ENCODE measurements at places on chromosomes 2 and 18. TPM values are rescaled to one million over a fixed set of nuclear protein-coding genes. Genes with fewer than 3 reads are reported as not detected.

DNA sequence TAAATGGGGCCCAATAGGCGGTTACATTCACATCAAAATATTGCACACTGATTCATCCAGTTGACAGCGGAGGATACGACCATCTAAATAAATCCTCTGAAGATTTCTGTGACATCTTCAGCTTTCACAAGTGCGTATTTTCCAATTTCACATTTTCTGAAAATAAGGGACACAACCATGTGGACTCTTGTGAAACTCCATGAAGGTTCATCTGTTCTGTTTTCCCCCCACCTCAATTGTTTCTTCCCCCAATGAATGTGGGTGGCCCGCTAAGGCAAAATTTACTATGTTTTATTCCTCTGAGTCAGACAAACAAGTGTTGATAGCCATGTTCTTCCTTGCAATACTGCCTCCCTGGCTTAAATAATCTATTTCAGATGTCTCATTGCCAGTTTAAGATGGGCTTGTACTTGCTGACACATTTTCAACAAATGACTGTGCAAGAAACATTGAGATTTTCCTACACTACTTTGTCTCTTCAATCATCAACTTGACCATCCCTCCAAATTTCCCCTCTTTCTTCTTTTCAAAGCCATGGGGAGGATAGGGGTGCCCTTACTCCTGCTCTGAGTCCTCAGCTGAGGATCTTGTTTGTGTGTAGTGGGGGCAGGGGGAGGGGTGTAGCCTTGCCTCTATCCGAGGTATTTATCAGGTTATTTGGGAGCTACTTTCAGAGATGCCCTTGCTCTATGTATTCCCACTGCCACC, 78.2 kb downstream of the BCL11A start:
- no peaks in the 10 kb centered on the region for H3K36me3 ChIP-seq
- no peak overlapping the region for H3K27ac ChIP-seq
- H3K4me1 ChIP-seq: no peaks in the 10 kb centered on the region

GRCh38 chr18:12929477-12930083, 18.2 kb upstream of the SEH1L start:
- no peak overlapping the region for H3K4me3 ChIP-seq
- no peaks in the 10 kb centered on the region for H3K4me1 ChIP-seq
- no peaks in the 10 kb centered on the region for H3K27me3 ChIP-seq
- H3K27ac ChIP-seq: no peak overlapping the region

- H3K4me3 ChIP-seq: peak within 1 kb of the TSS; percentile 43
- peak within 1 kb of the TSS; percentile 86 for H3K27ac ChIP-seq
- peaks cover 15% of the 10 kb centered on the region for H3K4me1 ChIP-seq
- DNase-seq: no peak
- no peaks in the 10 kb centered on the region for H3K27me3 ChIP-seq
- H3K36me3 ChIP-seq: no peaks in the 10 kb centered on the region
Measured at GRCh38 chr2:287911-288757, at the start of gene ALKAL2. Gene ALKAL2 (minus strand): TSS chr2:288091. CDS start chr2:287835, 256 bp downstream.

- H3K27me3 ChIP-seq: no peaks in the 10 kb centered on the region
- DNase-seq: no peak
- H3K4me1 ChIP-seq: peaks cover 16% of the 10 kb centered on the region
Measured at GRCh38 chr2:239351687-239352086, 49.1 kb downstream of the HDAC4 start.

DNA sequence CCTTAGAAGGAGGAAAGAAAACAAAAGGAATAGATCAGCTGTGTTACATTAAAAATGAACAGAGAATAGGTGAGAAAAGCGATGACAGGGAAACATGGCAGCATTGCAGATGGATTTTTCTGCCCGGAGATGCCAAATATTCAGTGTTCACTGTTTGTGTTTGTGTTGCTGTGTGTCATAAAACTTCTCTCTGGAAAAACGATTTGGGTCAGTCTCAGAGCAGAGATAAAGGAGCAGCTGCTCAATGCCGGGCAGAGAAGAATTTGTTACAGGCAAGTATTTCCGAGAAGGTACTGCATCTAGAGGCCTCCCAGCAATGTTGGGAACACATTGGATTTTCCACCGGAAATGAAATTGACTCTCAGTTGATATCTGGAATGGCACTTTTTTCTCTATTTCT, 156.4 kb upstream of the KLHL14 start:
- H3K36me3 ChIP-seq: no peaks in the 10 kb centered on the region
- no peak overlapping the region for H3K27ac ChIP-seq
- H3K4me1 ChIP-seq: no peaks in the 10 kb centered on the region

- no peak overlapping the region for H3K4me3 ChIP-seq
- H3K4me1 ChIP-seq: no peaks in the 10 kb centered on the region
- no peak for DNase-seq
- H3K36me3 ChIP-seq: no peaks in the 10 kb centered on the region
- no peaks in the 10 kb centered on the region for H3K27me3 ChIP-seq
Measured at GRCh38 chr2:34534341-34534740, 935.2 kb upstream of the FAM98A start.

- H3K27me3 ChIP-seq: no peaks in the 10 kb centered on the region
- peak; percentile 13 for DNase-seq
- H3K36me3 ChIP-seq: no peaks in the 10 kb centered on the region
- no peak overlapping the region for H3K27ac ChIP-seq
- H3K4me1 ChIP-seq: no peaks in the 10 kb centered on the region
- no peak overlapping the region for H3K4me3 ChIP-seq
Measured at GRCh38 chr2:68357605-68358337, 7.3 kb upstream of the PLEK start.

DNA sequence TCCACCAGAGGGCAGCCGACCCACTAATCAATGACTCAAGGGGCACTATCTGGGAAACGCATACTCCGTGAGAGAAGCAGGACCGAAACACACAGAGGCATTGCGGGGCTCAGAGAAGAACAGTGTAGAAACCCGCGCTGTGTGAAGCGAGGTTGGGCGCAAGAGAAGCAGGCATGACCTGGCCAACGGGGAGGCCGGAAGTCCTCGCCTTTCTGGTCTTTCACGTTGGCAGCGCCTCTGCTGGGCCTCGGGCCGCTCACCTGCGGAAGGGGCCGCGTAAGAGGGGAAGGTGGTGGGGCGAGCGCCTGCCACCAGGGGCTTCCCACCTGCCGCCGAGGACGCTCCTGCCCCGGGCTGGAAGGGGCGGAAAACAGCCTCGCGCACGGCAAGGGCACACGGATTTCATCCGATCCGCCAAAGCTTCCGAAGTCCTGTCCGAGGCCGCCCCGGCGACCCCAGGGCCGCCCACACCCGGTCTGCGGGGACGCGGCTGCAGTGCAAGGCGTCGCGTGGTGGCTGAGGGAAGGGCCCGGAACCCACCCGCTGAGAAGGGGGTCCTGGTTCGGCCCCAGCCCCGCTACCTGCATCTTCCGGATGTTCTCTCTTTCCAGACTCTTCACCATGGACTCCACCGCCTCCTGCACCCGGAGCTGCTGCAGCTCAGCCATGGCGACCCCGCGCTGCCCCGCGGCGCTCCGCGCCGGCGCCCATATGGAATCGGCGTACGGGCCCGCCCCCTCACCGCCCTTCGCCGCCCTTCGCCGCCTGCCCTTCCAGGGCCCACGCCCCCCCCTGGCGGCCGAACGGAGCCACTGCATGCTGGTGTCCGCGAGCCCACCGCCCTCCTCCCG, at the start of gene FAM136A:
FAM136A (minus strand) TSS at position 724 of the 851 bp plus-strand sequence; CDS start at position 668, 56 bp downstream.
- no peaks in the 10 kb centered on the region for H3K36me3 ChIP-seq
- peak; percentile 62 for DNase-seq
- H3K4me3 ChIP-seq: peak within 1 kb of the TSS; percentile 85
- H3K27ac ChIP-seq: peak within 1 kb of the TSS; percentile 47
- no peaks in the 10 kb centered on the region for H3K27me3 ChIP-seq

- H3K27me3 ChIP-seq: no peaks in the 10 kb centered on the region
- no peak overlapping the region for H3K27ac ChIP-seq
- H3K4me3 ChIP-seq: no peak overlapping the region
Measured at GRCh38 chr2:69997015-69997830, 35.8 kb upstream of the ASPRV1 start.

GRCh38 chr2:109527846-109528705, 85.7 kb downstream of the SEPTIN10 start:
- DNase-seq: no peak
- no peaks in the 10 kb centered on the region for H3K27me3 ChIP-seq
- no peak overlapping the region for H3K4me3 ChIP-seq
- no peak overlapping the region for H3K27ac ChIP-seq
- no peaks in the 10 kb centered on the region for H3K4me1 ChIP-seq

- H3K27me3 ChIP-seq: no peaks in the 10 kb centered on the region
- H3K36me3 ChIP-seq: no peaks in the 10 kb centered on the region
- H3K4me3 ChIP-seq: peak overlapping the region; percentile 94
- peak overlapping the region; percentile 92 for H3K27ac ChIP-seq
- H3K4me1 ChIP-seq: peaks cover 10% of the 10 kb centered on the region
Measured at GRCh38 chr2:169694894-169695260, 608 bp downstream of the PHOSPHO2 start.

- H3K4me1 ChIP-seq: no peaks in the 10 kb centered on the region
- H3K27ac ChIP-seq: no peak overlapping the region
- peak; percentile 84 for DNase-seq
Measured at GRCh38 chr2:23824777-23825212, 102.1 kb downstream of the ATAD2B start.

GRCh38 chr18:10234912-10235660, 219.3 kb upstream of the APCDD1 start:
- no peak overlapping the region for H3K4me3 ChIP-seq
- no peaks in the 10 kb centered on the region for H3K36me3 ChIP-seq
- H3K27me3 ChIP-seq: no peaks in the 10 kb centered on the region
- H3K27ac ChIP-seq: no peak overlapping the region
- DNase-seq: peak; percentile 62

GRCh38 chr2:54726431-54726830, 3.0 kb downstream of the EML6 start:
- H3K36me3 ChIP-seq: no peaks in the 10 kb centered on the region
- peaks cover 5% of the 10 kb centered on the region for H3K4me1 ChIP-seq

GRCh38 chr2:194464964-194465638, 1191.9 kb upstream of the SLC39A10 start:
- H3K27me3 ChIP-seq: no peaks in the 10 kb centered on the region
- H3K36me3 ChIP-seq: no peaks in the 10 kb centered on the region
- no peak overlapping the region for H3K4me3 ChIP-seq
- H3K4me1 ChIP-seq: no peaks in the 10 kb centered on the region
- no peak for DNase-seq

DNA sequence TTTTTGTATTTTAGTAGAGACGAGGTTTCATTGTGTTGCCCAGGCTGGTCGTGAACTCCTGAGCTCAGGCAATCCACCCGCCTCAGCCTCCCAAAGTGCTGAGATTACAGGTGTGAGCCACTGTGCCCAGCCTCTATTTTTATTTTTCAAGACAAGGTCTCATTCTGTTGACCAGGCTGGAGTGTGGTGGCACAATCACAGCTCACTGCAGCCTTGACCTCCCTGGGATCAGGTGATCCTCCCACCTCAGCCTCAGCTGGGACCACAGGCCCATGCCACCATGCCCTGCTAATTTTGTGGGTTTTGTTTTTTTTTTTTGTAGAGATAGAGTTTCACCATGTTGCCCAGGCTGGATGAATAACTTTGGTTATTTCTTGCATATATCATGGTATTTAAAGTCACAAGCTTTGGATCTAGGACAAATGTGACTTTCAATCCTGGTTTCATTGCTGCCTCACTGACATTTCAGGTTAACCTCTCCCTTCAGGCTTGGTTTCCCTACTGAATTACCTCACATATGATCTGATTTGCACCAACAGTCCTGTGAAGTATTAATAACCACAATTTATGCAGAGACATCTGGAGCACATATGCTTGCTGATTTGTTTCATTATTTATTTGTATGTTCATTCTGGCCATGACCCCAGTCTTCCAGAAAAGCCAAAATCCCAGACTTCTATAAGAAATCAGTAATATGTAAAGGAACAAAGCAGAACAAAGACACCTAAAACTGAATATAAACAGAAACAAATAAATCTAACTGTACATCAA, 17.5 kb upstream of the RAB31 start:
- H3K36me3 ChIP-seq: no peaks in the 10 kb centered on the region
- no peak overlapping the region for H3K27ac ChIP-seq
- DNase-seq: no peak
- H3K4me1 ChIP-seq: peaks cover 2% of the 10 kb centered on the region
- no peak overlapping the region for H3K4me3 ChIP-seq
- H3K27me3 ChIP-seq: no peaks in the 10 kb centered on the region

DNA sequence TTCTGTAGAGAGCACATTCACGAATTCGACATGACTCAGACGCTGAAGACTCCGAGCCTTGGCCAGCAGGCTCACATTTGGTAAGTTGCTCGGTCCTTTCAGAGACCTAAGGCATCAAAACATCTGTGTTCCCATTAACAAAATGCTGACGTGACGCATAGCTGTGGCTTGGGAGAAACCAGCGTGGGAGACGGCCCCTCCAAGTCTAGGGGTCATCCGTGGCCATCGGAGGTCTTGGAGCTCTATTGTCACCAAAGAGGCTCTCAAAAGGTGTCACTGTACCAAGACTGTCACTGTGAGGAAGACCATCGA, 14.9 kb downstream of the FBLN7 start:
- no peaks in the 10 kb centered on the region for H3K36me3 ChIP-seq
- no peak overlapping the region for H3K4me3 ChIP-seq
- no peaks in the 10 kb centered on the region for H3K27me3 ChIP-seq
- no peak for DNase-seq
- H3K4me1 ChIP-seq: no peaks in the 10 kb centered on the region

- H3K27me3 ChIP-seq: no peaks in the 10 kb centered on the region
- H3K27ac ChIP-seq: no peak overlapping the region
- H3K4me1 ChIP-seq: no peaks in the 10 kb centered on the region
- no peaks in the 10 kb centered on the region for H3K36me3 ChIP-seq
- DNase-seq: no peak
Measured at GRCh38 chr2:235847576-235847975, 320.6 kb downstream of the GBX2 start.

DNA sequence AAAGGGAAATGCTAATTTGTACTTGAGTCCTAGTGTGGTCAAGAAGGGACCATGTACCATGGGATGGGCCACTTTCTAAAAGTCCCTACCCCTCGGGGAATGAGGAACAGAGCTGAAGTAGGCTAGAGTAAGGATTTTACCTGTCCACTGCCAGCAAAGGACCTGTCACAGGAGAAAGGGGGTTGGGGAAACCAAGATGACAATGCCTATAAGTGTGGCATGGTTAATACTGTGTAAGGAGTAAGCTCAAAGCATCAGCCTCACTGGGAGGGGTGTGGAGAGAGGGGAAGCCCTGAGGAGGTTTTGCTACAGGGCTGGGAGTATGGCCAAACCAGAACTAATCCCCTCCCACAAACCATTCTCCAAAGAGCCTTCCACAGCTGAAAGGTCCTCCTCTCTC, 15.8 kb downstream of the GKN2 start:
- no peaks in the 10 kb centered on the region for H3K36me3 ChIP-seq
- H3K27ac ChIP-seq: no peak overlapping the region
- DNase-seq: no peak
- no peak overlapping the region for H3K4me3 ChIP-seq
- H3K27me3 ChIP-seq: no peaks in the 10 kb centered on the region

DNA sequence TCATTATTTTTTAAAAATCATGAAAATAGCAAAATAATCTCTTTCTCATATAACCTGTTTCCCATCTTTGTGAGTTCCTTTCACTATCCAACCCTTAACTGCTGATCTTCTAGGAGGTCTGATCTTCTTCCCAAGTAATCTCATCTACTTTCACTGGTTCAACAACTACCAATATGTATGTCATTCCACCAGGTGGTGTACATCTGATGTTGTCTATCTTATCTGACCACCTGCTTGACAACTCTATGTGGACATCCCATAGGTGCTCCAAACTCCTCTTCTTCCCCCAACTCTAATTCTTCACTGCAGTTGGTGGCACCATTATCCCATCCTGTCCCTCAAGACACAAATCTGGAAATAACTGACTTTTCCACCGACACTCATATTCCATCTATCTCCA, 62.5 kb downstream of the FAM228A start:
- no peaks in the 10 kb centered on the region for H3K36me3 ChIP-seq
- peaks cover 25% of the 10 kb centered on the region for H3K4me1 ChIP-seq
- no peak overlapping the region for H3K4me3 ChIP-seq
- DNase-seq: no peak

The APOB gene
- total RNA-seq: 2.1 TPM

The ME2 gene
- total RNA-seq: 55.8 TPM

The CASP10 gene
- 12.9 TPM for total RNA-seq

The KDM3A gene
- total RNA-seq: 62.1 TPM

The SOX11 gene
- total RNA-seq: not detected

All from tibial nerve (tissue), 4 donors.